ENCODE measurements at places on chromosomes 5 and 9.

DNA sequence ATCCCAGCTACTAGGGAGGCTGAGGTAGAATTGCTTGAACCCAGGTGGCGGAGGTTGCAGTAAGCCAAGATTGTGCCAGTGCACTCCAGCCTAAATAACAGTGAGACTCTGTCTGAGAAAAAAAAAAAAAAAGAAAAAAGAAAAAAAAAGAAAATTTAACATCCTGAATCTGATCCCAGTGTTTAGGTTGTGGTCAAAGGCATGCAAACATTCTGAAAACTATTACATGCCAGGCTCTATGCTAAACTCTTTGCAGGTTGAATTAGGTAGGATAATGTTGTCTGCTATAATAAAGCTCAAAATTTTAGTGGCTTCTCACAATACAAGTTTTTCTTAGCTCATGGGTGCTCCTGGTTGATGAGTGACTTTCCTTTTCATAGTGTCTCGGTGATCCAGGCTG, 367.4 kb downstream of the PSAT1 start:
- H3K27ac ChIP-seq = no peak overlapping the region
- H3K36me3 ChIP-seq = no peaks in the 10 kb centered on the region
- H3K27me3 ChIP-seq = no peaks in the 10 kb centered on the region
- no peaks in the 10 kb centered on the region for H3K4me1 ChIP-seq

GRCh38 chr5:15483351-15484097, 16.5 kb upstream of the FBXL7 start:
- H3K4me3 ChIP-seq = no peak overlapping the region
- no peaks in the 10 kb centered on the region for H3K4me1 ChIP-seq
- H3K36me3 ChIP-seq = no peaks in the 10 kb centered on the region

DNA sequence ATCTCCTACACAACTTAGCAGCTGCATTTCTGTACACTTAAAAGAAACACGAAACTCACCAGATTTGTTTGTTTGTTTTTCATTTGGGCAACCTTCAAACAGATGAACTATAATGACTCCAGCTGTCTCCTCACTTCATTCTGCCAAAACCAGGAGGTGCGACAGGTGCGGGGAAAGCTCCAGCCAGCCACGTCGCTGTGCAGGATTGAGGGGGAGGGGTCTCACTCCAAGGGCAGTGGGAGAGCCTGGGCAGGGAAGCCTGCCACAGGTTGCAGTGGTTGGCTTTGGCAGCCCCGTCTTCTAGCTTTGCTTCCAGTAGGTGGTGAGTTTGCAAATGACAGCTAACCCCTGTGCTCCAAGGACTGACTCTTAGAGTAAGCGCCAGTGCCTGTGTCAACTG, 215.8 kb downstream of the CEMIP2 start:
- H3K4me3 ChIP-seq = no peak overlapping the region
- no peak overlapping the region for H3K27ac ChIP-seq
- no peaks in the 10 kb centered on the region for H3K4me1 ChIP-seq
- H3K36me3 ChIP-seq = no peaks in the 10 kb centered on the region

- DNase-seq = no peak
- no peaks in the 10 kb centered on the region for H3K27me3 ChIP-seq
- no peaks in the 10 kb centered on the region for H3K4me1 ChIP-seq
- H3K4me3 ChIP-seq = no peak overlapping the region
Observed at GRCh38 chr9:123495731-123496130, 139.7 kb downstream of the CRB2 start.

DNA sequence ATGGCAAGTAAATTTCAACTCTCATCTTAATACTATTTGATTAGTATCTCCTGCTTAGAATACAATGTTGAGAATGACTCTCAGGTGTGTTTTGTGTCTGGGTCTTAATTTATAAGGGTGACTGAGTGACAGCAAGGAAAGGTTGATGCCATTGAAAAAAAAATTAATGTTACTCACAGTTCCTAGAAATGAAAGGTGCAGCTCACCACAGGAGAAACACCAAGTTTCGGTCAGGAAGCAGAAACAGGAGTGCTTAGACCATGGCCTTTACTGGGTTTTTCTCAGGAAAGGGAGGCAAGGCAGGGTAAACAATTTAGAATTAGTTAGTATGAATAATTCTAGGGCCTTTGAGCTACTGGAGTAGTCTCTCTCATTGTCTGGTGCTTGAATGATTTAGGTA, 159.2 kb upstream of the C9orf72 start:
- no peak overlapping the region for H3K4me3 ChIP-seq
- no peaks in the 10 kb centered on the region for H3K4me1 ChIP-seq
- no peak for DNase-seq
- no peak overlapping the region for H3K27ac ChIP-seq

DNA sequence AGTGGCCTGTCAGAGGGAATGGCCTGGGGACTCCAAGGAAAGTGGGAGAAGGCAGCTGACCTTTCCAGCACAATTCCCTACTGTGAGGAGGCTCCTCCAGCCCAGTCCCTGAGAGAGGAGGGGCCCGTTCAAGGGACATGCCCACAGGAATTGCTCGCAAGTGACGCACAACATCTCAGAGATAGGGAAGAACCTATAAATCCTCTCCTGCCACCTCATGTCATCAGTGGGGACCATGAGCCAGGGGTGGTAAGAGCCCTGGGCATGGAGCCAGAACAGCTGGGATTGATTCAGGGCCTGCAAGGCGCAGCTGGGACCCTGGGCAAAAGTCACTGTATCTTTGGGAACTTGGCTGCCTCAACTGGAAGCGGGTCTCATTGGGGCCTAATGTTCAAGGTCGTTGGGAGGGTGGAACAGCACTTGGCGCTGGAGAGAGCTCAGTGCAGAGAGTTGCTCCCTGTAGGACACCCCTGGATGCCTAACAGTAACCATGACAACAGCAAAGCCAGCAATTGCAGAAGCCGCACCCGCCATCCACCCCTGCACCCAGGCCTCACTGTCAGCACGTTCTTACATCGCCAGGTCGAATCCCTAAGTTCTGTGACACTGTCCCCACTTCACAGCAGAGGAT, 41.3 kb upstream of the ORM1 start:
- H3K4me1 ChIP-seq = peaks cover 67% of the 10 kb centered on the region
- H3K36me3 ChIP-seq = peaks cover under 1% of the 10 kb centered on the region
- no peak for DNase-seq
- H3K27me3 ChIP-seq = no peaks in the 10 kb centered on the region
- H3K27ac ChIP-seq = no peak overlapping the region
- no peak overlapping the region for H3K4me3 ChIP-seq

DNA sequence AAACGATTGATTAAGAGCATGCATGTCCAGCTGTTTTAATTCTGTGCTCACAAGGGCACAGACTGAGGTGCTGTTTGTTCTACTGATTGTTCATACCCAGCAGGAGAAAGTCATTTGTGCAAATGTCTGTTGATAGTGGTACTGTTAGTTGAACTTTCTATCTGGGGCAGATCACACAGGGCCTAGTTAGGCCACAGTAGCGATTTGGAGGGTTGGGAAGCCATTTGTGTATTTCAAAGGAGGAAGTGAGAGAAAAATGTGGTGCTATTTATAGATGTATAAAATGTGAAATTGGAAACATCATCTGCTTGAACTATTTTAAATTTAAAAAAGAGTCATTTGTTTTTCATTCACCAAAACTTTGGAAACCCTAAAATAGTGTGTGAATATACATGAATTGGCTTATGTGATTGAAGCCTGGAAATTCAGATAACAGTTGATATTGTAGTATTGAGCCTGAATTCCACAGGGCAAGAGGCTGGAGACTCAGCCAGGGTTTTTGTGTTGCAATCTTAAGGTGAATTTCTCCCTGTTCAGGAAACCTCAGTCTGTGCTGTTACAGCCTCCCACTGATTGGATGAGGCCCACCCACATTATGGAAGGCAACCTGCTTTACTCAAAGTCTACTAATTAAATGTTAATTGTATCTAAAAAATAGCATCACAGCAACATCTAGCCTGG, 162.0 kb upstream of the CDKN2B start:
- peaks cover 18% of the 10 kb centered on the region for H3K4me1 ChIP-seq
- DNase-seq = no peak
- H3K27ac ChIP-seq = peak overlapping the region; percentile 31
- no peaks in the 10 kb centered on the region for H3K27me3 ChIP-seq
- no peaks in the 10 kb centered on the region for H3K36me3 ChIP-seq

DNA sequence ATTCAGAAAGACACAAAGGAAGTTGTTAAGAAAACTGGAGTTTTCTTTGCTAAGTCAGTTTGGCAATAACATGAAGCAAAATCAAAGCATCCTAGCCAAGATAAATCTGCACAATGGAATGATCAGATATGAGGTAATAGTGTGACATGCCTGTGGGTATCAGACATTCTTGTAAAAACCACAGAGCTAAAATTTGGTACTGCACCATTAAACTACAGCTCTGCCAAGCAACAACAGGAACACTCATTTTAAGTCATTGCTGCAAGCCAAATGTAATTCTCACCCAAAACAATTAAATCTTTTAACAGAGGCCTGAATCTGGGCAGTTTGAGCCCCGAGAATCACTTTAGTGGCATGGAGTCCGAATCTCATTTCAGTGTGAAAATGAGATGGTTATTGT, 96.6 kb downstream of the VCAN start:
- no peaks in the 10 kb centered on the region for H3K27me3 ChIP-seq
- H3K4me1 ChIP-seq = peaks cover 25% of the 10 kb centered on the region
- peaks cover 59% of the 10 kb centered on the region for H3K36me3 ChIP-seq
- no peak overlapping the region for H3K4me3 ChIP-seq
- H3K27ac ChIP-seq = peak overlapping the region; percentile 73

- H3K27me3 ChIP-seq = no peaks in the 10 kb centered on the region
- H3K4me1 ChIP-seq = peaks cover 9% of the 10 kb centered on the region
- no peak for DNase-seq
- H3K4me3 ChIP-seq = no peak overlapping the region
- H3K27ac ChIP-seq = no peak overlapping the region
- no peaks in the 10 kb centered on the region for H3K36me3 ChIP-seq
Observed at GRCh38 chr5:137891849-137892248, 2.6 kb downstream of the PKD2L2 start.

- no peak overlapping the region for H3K27ac ChIP-seq
- H3K36me3 ChIP-seq = no peaks in the 10 kb centered on the region
- H3K4me1 ChIP-seq = peaks cover 17% of the 10 kb centered on the region
- no peak for DNase-seq
Observed at GRCh38 chr5:98767581-98767980, 5.9 kb upstream of the RGMB start.

- DNase-seq = no peak
- H3K27me3 ChIP-seq = peaks cover 7% of the 10 kb centered on the region
- H3K27ac ChIP-seq = no peak overlapping the region
- no peaks in the 10 kb centered on the region for H3K4me1 ChIP-seq
Observed at GRCh38 chr9:27387722-27388121, 90.8 kb upstream of the EQTN start.

GRCh38 chr5:52015760-52016159, 632.5 kb downstream of the ISL1 start:
- no peak overlapping the region for H3K4me3 ChIP-seq
- H3K36me3 ChIP-seq = no peaks in the 10 kb centered on the region
- no peak overlapping the region for H3K27ac ChIP-seq
- DNase-seq = no peak
- no peaks in the 10 kb centered on the region for H3K4me1 ChIP-seq

DNA sequence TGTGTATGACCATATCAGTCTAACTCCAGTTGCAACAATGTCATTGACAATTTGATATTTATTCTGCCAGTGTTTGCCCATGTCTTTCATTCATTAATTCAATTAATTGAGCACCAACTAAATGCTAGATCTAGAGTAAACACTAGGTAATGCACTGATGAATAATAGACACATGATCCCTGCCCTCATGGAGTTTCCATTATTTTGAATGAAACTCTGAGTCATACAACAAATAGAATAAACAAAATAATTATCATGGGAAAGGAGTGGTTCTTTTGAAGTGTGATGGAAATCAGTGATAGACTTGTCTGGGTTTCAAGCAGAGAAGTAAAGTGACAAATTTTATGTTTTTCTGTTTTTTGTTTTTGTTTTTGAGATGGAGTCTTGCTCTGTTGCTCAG, 4.6 kb downstream of the ARHGEF37 start:
- DNase-seq = no peak
- no peak overlapping the region for H3K27ac ChIP-seq
- no peaks in the 10 kb centered on the region for H3K27me3 ChIP-seq
- no peak overlapping the region for H3K4me3 ChIP-seq
